OCI-LY7 (cell line): ENCODE measurements at places on chromosomes 2 and 18. TPM values are rescaled to one million over a fixed set of nuclear protein-coding genes. Genes with fewer than 3 reads are reported as not detected.

DNA sequence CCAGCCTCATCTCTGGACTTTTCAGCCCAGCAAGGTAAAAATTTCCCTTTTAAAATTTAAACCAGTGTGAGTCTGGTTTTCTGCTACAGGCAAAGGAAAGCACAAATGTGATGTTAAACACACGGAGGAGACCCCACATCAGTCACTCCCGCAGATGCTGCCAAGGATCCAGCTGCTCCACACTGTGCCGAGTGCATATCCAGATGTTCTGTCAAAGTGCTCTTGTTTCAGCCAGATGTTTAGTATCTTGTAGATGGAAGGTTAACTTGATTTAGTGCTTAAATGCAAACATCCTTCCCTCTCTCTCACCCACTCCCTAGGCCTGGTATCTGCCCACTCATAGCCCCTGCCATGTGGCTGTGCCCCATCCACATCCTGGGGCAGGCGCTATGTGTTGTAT is 15.8 kb upstream of the ATOH8 start:
- DNase-seq: no peak

DNA sequence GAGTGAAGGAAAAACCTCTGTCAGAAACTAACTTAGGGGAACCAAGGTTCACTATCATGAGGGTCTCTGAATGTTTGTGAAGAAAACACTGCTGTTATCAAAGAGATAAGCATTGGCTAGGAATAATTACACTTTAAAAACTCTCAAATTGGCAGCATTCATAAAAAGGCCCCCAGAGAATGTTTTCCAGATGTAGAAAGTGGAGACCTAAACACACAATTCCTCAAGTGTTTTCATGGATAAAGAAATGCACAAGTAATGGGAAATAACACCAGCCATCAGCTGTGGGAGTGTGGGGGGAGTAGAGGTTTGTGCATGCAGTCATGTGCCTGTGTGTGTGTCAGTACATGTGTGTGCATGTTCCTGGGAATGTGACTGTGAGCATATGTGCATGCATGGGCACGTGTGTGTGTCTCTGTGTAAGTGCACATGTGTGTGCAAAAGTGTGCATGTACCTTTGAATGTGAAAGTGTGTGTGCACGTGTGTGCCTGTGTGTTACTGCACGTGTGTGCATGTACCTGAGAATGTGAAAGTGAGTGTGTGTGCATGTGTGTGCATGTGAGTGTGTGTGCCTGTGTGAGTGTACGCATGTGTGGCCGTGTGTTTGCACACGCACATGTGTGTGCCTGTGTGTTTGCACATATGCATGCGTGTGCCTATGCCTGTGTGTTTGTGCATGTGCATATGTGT is 854.3 kb upstream of the SALL3 start:
- no peak for DNase-seq

DNA sequence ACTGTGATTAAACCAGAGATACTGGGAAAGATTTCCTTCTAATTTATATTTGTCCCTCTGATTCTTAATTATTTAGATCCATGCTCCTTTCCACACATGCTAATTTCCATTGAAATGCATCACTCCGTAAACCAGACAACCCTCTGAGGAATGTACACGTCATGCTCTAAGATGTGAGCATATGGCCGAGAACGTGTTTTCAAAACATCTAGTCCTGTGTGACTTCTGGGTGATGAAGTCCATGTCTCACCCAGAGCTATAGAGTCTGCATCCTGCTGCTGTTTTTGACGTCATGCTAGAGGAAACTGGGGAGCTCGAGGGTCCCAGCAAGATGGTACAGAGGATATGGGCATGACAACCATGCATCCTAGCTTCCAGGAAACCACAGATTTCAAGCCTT is 53.6 kb downstream of the CAPN13 start:
- DNase-seq: no peak

DNA sequence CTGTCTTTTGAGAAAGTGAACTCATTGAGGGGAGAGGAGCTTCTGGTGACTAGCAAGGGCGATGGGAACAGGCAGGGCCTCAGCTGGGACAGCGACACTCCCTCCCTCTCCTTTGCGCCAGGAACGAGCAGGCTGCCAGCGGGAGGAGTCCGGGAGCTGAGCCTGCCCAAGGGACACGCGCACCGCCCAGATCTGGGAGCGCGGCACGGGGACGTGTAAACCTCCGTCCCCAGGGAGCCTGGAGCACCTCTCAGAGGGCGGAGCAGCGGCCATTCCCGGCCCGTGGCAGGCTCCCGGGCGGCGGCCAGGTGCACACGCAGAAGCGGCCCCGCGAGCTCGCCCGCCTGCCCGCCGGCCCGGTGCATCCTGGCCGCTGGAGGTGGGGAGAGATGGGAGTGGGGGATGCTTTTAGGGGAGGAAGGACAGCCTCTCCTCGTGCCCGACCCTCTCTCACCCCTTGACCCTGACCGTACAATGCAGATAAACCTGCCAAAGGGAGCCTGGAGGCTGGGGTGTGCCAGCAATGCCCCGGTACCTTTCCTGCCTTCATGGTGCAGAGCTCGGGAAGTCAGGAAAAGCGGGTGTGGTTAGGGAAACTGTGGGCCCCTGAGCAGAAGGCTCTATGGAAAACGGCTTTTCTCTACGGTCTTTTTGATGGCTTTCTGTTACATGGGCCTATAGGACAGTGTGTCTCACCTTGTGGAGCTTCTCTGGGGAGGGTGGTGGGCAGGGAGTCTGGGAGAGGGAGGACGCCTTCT is 2.2 kb downstream of the AQP4 start:
- DNase-seq: no peak

DNA sequence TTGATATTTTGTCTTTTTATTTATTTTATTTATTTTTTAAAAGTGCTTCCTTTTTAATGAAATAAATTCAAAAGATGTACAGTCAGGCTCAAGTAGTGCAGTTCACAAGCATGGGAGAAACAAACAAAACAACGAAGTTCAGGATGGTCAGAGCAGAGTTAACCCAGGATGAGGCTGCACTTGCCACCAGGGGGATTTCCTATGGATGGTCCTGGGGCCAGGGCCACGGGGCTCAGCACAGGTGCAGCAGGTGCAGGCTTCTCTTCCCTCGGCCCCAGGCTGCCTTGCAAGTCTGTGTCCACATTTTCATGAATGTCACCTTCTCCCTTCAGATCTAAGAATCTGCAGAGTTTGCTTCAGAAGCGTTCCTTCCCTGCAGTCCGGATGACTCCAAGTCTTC is 76.5 kb downstream of the CDCA7 start:
- no peak for DNase-seq

- DNase-seq: no peak
Measured at GRCh38 chr18:32910694-32911296, 138.0 kb upstream of the KLHL14 start.

DNA sequence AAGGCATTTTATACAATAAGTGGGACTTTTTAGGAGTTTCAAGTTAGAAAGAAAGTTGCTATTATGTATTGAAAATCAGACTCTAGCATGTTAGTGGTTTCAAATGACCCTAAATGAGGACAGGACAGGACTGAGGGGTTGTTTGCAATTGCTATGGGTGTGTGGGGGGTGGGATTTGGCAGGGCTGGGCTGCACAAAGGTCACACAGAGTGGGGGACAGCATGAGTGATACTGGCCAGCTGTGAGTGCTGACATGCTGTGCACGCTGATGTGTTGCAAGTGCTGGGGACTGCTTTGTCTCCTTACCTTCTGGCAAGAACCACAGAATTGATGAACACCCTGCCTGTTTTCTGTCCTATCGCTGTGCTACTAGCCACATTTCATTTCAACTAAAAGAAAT is 29.8 kb downstream of the RNMT start:
- DNase-seq: no peak

The PCARE gene
- total RNA-seq: not detected in 2 replicates

The NXPH2 gene
- total RNA-seq: not detected in 2 replicates
